ENCODE measurements at places on chromosomes 16 and 17.

DNA sequence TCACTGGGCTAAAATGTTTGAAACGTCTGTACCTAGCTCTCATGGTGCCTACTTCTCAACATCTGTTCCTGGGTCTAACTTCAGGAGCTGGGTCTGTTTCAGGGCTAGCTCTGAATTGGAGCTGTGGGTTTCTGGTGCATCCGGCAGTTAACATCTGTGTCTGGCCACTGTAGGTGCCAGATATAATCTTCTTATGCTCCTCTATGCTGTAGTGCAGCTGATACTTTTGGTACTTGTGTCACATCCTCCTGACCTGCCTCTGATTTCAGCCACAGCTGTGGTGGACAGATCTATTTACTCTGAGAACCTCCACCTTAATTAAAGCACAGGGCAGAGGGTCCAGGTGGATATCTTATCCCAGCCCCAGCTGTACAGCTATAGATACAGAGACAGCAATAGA lies 496.5 kb upstream of the CDH11 start:
- no peak for DNase-seq

GRCh38 chr17:40935624-40936023 lies 1.8 kb downstream of the KRT23 start:
- no peak for DNase-seq

DNA sequence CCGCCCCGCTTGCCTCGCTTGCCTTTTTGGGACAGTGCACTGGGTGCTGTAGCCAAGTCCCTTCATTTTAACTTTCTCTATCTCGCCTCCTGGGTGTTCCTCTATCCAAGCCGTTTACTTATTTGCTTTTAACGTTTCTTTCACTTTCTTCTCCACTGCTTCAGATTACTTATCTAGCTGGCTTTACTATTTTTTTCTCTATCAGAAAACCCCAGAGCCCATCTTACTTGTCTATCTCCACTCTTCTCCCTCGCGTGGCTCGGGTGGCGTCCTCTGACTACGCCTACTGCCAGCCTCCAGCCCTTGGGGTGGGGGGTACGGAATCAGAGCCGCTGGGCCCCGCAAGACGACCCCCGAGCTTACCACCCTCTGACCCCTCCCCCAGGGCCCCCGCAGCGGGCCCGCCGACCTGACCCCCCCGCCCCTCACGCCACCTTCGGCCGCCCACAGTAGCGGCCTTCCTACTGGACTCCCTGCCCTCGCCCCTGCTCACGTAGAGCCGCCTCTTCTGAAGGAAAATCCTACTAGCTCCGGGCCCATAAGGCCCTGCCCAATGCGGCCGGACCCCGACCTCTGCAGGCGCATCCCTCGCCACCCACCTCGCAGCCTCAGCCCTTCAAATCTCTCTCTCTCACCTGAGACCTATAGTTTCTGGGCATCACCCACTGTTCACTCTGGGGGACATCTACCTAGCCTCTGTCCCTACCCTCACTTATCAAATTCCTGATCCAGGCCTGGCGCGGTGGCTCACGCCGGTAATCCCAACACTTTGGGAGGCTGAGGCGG lies 1.0 kb upstream of the SLC12A4 start:
- no peak for DNase-seq

- no peak for DNase-seq
These were observed 129.7 kb downstream of the LAT start for GRCh38 chr16:29114574-29114973.

- no peak for DNase-seq
These were observed 6.6 kb downstream of the CTF1 start for GRCh38 chr16:30903002-30903401.

- no peak for DNase-seq
These were observed 55.3 kb downstream of the MYH13 start for GRCh38 chr17:10317543-10317834.

DNA sequence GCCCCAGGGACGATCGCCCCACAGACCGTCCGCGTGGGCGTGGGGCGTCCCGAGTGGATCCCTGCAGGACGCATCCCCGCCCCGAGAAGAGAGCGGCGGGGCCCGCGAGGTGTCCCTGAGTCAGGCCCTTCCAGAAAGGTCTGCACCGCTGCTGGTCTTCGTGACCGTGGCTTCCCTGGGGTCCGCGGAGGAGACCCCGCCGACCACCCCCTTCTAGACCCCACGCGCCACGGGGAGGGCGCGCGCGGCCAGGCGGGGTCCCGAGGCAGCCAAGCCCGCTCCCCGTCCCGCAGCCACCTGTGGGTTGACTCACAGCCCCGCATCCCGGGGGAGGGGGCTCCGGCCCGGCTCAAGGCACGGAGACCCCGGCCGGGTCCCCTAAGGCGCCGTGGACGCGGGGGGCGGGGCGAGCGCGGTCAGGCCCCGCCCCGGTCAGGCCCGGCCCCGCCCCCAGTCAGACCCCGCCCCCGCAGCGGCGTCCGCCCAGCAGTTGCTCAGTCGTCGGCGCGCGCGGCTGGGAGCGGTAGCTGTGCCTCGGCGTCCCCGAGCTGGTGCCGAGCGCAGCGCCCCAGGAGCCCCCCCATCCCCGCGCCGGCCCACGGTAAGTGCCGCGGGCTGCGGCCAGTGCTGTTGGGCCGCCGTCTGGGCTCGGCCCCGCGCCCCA lies at the start of gene BAIAP3:
Gene BAIAP3 (plus strand): TSS at position 497 of the 664 bp plus-strand sequence. CDS start 4,905 bp downstream, outside the sequence.
- no peak for DNase-seq

GRCh38 chr17:79048826-79049755 lies 25.1 kb downstream of the C1QTNF1 start:
- DNase-seq: no peak

DNA sequence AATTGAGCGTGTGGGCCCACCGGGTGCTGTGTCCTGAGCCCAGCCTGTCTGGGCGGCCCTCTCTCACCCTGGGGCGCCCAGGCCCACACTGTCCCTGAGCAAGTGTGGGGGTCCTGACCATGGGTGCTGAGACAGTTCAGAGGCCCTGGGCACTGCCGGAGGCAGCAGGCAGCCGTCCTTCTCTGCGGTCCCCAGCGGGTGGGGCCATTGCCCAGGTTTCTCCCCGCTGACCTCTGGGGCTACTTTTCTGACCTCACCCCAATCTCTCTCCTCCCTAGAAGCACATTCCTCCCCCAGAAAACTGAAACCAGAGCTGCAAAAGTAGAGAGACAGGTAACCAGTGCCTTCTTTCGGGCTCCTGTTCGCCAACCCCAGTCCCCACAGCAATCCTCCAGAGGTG lies 36.0 kb upstream of the PVALEF start:
- DNase-seq: no peak

GRCh38 chr16:87132361-87133014 lies 184.7 kb downstream of the C16orf95 start:
- no peak for DNase-seq

DNA sequence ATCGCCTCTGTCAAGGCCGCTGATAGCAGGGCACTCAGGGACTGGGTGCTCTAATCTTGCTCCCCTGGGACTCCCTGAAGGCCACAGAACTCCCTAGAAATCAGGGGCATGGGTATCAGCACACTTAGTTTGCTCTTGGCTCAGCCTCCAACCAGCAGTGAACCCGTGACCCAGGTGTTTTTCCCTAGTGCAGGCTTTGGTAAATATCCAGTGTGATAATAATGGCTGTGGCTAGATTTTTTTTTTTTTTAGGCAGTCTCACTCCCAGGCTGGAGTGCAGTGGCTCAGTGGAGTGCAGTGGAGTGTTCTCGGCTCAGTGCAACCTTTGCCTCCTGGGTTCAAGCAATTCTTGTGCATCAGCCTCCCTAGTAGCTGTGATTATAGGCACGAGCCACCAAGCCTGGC lies 10.3 kb downstream of the NUPR1 start:
- DNase-seq: no peak

Data from GM19239 (cell line).